ENCODE measurements at places on chromosomes 2 and 18.

DNA sequence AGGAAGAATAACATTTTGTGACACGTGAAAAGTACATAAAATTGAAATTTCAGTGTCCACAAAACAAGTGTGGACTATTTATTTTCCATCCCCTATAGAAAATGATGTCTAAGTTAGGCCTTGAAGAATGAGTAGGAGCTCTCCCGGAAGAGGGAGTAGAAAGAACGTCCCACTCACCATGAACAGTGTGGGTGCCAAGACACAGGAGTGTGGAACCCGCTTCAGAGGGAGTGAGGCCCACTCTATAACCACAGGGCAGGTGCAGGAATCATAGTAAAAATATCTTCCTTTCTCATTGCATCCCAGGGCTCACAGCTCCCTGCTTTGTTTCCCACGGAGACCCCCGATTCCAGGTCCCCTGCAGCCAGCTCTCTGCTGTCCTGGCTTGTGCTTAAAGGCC lies 5.2 kb downstream of the KCNF1 start:
- no peak for DNase-seq

GRCh38 chr2:46230115-46230571 lies 67.1 kb upstream of the EPAS1 start:
- DNase-seq: no peak

DNA sequence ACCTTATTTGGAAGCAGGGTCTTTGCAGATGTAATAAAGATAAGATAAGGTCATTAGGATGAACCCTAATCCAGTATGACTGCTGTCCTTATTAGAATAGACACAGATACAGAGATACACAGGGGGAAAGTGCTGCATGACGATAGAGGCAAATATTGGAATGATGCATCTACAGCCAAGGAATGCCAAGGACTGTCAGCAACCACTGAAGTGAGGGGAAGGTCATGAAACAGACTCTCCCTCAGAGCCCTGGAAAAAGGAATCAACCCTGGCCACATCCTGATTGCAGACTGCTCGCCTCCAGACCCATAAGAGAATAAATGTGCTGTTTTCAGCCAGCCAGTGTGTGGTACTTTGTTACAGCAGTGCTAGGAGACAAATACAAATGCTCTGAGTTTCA lies 14.8 kb downstream of the TMEM237 start:
- DNase-seq: no peak

- no peak for DNase-seq
These were observed 33.3 kb upstream of the MAT2A start for GRCh38 chr2:85505551-85506238.

GRCh38 chr2:119694845-119695521 lies 16.0 kb downstream of the TMEM177 start:
- no peak for DNase-seq

DNA sequence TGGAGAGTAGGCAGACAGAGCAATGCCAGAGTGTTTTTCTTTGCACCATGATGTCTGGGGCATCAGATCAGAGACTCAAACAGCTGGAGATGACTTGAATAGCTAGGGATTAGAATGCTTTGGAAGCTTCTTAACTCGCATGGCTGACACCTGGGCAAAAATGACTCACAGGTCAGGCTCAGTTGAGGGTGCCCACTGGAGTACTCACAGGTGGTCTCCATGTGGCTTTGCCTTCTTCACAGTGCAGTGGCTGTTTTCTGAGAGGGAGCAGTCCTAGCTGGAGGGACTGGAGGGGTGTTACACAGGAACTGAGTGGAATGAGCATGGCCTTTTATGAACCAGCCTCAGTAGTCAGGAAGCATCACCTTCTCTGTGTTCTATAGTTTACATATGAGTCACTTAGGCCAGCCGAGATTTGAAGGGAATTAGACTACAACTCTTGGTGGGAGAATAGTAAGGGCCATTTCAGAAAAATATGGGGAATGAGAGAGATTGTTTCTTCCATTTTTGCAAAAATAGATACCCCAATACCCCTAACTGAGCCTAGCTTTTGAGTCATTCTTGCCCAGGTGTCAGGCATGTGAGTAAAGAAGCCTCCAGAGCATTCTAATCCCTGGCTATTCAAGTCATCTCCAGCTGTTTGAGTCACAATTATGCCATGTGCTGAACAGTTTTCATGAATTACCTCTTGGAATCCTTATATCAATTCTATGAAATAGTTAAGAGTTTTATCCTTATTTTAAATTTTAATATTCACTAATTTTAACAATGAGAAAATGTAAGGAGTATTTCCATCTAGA lies 7.1 kb upstream of the PPP1R1C start:
- DNase-seq: no peak

Measured in stimulated activated CD4-positive, alpha-beta T cell treated with anti-CD3 and anti-CD28 coated beads, Interleukin-15, amount 100 ng/mL, for 1 hour (primary cell).